ENCODE measurements at places on chromosomes 7 and 10. TPM values are rescaled to one million over a fixed set of nuclear protein-coding genes. Genes with fewer than 3 reads are reported as not detected.
A peak's percentile ranks its signal among the peaks of the same experiment; 100 is the strongest.

Gene VPS37D
- total RNA-seq: 10.1 TPM

- peak; percentile 34 for DNase-seq
Measured at GRCh38 chr7:129824291-129825208, 128.2 kb downstream of the UBE2H start.

Gene COL1A2
- total RNA-seq: 19,645 TPM

Gene SRI
- total RNA-seq: 50.8 TPM

Gene PGAM2
- not detected for total RNA-seq

GRCh38 chr10:43479275-43479674 is 42.4 kb downstream of the ZNF487 start:
- no peak for DNase-seq

Gene RNF133
- total RNA-seq: 1.4 TPM

Gene ZMIZ1
- 20.5 TPM for total RNA-seq

Gene SFXN2
- 9.4 TPM for total RNA-seq

Gene MEOX2
- 6.5 TPM for total RNA-seq

- DNase-seq: peak; percentile 50
Measured at GRCh38 chr10:133260895-133261725, 15.6 kb downstream of the ADAM8 start.

GRCh38 chr7:138167222-138167621 is 91.0 kb downstream of the AKR1D1 start:
- DNase-seq: no peak

Gene RP9
- total RNA-seq: not detected

- peak; percentile 28 for DNase-seq
Measured at GRCh38 chr7:69762821-69763352, 164.6 kb downstream of the AUTS2 start.

- no peak for DNase-seq
Measured at GRCh38 chr10:6763423-6763822, 183.3 kb upstream of the PRKCQ start.

DNA sequence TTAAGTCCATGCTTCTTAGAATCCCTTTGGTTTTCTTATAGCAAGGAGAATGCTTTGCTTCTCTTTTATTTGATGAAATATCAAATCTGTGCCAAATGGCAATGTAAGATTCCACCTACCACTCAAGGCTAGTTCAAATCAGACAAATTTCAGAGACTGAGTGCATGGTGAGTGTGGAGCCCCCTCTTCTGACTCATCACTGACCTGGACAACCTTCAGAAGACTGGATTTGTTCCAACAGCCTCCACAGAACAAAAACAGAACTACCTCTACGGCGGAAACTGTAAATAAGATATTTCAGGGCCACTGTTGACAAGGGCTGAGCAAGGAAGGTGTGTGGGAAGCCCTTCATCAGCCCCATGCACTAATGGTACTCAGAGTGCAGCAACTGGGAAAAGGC is 21.1 kb downstream of the NCAPG2 start:
- no peak for DNase-seq

DNA sequence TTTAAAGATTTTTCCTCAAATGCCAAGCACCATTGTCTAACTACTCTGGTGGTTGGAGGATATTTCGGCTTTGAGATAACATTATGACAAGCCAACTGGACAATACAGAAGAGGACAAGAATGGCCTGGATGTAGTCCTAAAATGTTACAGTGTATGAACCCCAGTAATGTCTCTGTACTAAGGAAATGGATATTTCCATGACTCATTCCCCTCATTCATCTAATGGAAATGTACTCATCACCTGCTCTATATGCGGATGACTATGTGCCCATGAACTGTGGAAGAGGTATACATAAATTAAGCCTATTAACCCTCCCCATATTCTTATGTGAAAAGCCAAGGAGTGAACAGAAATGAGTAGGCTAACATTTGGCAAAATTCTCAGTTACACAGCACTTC is 207.9 kb downstream of the CACNA2D1 start:
- no peak for DNase-seq

Gene PALD1
- 4.8 TPM for total RNA-seq

- DNase-seq: peak; percentile 93
Measured at GRCh38 chr7:76069238-76069638, 21.3 kb downstream of the MDH2 start.

DNA sequence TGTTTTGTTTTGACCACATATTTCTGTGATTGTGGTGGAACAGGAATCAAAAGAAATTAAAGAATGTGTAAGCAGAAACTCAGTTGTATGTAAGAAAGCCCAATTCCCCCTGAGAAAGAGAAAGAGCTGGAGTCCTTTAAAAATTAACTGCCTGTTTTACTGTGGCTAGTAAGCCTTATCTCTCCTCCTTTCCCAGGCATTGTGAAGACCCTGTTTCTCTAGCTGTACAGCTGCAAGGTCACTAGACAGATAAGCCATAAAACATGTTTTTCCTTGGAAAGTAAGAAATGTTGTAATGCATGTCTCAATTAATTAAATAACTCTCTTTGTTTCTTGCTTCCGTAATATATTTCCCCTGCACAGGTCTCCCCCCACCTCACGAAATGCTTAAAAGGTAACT is 53.5 kb downstream of the OR13A1 start:
- DNase-seq: no peak

GRCh38 chr7:73769481-73770001 is 529 bp downstream of the CLDN3 start:
- no peak for DNase-seq

DNA sequence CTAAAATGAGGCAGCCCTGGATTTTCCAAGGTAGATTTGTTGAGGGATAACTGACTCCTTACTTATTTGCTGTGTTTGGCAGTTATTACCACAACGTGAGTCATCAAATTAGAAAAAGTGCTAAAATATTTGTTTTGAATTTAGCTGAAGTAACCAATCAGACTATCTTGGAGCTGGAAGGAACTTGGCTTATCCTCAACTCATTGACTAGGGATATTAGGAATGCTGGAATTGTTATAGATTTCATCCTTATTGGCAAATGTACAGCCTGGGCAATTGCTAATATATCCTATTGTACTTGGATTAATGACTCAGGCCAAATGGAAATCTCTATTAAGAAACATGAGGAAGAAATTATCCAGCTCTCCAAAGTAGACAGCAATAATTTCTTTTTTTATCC is 1189.0 kb upstream of the LRRN3 start:
- DNase-seq: no peak

- peak; percentile 59 for DNase-seq
Measured at GRCh38 chr10:85927952-85928665, 438.5 kb downstream of the GRID1 start.

Gene SSC4D
- total RNA-seq: not detected

DNA sequence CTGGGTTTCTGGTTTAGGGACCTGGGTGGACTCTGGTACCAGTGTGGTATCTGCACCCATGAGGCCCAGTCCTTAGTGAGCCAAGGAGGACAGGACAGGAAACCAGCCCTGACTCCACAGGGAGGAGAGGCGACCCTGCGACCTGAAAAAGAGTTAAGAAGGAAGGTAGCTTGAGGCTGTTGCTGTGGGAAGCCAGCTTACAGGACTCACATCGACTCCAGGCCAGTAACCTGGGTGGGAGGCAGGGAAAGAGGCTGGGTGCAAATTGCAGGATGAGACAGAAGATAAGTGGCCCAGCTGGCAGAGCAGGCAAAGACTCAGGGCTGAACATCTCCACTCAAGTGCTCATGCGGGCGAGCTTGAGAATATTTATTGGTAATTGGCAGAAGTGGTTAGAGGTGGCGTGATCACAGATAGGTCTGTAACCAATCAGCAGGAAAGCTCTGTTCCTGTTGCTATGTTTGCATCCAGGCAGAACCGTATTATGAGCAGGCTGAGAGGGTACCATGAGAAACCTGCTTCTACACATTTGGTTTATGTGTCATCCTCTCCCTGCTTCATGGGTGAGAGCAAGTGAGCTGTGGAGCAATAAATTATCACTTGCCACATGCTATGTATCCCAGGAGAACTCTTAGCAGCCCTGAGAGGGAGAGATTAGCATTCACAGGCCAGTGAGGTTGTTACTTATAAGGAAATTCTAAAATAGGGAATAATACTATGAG is 11.0 kb downstream of the TLL2 start:
- DNase-seq: no peak

Gene CYP17A1
- 1.2 TPM for total RNA-seq

DNA sequence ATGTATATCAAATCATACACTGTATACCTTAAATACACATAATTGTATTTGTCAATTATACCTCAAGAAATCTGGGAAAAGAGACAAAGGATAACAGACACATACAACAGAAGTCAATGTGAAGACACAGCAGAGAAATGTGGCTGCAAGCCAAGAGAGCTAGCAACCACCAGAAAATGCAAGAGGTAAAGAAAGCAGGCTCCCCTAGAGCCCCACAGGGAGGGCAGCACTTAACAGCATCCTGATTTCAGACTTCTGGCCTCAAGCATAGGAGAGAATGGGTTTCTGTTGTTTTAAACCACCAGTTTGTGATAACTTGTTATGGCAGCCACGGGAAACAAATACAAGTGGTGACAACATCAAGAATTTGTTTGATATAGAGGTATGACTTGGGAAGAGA is 1197.2 kb downstream of the SORCS1 start:
- DNase-seq: no peak

Gene CHST15
- 12.5 TPM for total RNA-seq

GRCh38 chr7:66631471-66631870 is 2.8 kb downstream of the KCTD7 start:
- DNase-seq: no peak

DNA sequence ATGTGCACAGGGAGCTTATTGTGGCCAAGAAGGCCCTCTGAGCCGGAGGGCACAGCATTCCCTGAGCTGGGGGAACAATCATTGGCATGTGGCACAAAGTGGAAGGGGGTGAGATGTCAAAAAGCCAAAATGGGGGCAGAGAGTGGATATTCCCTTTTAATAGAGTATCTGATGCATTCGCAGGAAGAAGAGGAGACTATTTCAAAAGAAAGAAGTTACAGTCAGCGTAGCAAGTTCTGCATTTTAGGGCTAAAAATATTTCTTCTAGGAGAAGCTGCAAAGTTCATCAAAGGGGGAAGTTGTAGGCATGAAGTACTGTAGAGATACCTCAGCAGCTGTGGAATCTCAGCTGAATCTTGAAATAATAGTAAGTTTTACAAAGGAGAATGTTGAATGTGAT is 136.0 kb upstream of the WDR11 start:
- peak; percentile 40 for DNase-seq

DNA sequence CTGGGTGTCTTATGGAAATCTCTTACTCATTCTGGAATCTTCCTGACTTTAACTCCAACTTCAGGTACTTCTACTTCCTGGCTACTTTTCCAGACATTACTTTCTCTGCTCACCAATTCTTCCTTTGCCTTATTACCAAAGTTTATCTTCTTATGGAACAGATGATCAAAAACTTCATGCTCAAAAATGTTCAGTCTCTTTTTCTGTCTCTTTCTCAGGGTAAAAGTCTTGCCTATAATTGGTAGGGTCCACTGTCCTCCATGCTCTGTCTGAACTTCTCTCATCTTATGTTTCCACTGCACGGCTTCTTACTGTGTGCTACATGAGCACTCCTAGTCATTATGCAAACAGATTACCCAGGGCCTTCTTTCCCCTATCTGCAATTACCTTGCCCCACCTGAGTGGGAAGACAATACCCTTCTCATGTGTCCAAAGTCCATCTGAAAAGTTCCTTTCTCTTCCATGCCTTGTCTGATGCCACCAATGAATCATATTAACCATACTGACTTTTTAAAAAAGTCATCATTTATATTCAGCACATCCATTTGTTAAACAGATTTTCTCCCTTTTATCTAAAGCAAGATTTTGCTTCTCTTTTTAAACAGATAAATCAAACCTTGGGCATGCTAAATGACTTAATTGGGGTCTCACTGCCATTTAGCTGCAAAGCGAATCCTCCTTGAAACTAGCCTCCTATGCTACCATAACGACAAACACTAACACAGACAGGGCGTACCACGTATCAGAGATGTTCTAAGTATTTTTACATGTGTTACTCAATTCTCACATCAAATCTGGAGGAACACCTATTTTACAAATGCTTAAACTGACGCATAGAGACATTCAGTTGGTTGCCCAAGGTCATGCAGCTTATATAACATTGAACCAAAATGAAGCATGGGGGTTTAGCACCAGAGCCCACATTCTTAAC is 48.8 kb downstream of the SEMA3C start:
- no peak for DNase-seq

DNA sequence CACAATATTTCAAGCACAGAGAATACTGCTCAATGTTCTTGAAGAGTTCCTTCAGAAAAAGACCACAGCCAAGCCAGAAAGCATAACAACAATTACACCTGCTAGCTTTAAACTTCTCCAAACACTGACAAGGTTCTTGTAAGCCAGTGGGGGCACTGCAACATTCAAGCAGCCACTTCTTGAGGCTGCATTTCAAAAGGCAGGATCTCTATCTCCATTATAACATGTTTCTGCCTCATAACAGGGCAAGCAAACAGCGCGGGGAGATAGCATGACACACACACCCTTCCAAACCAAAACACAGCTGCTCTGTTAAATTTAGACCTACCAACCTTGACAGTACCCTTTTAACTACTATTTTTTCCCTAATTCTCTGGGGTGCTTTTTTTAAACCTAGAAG is 30.8 kb downstream of the CHCHD3 start:
- DNase-seq: no peak

Gene ADRB1
- total RNA-seq: 0.72 TPM

- DNase-seq: no peak
Measured at GRCh38 chr10:49739426-49739825, 22.7 kb downstream of the OGDHL start.

DNA sequence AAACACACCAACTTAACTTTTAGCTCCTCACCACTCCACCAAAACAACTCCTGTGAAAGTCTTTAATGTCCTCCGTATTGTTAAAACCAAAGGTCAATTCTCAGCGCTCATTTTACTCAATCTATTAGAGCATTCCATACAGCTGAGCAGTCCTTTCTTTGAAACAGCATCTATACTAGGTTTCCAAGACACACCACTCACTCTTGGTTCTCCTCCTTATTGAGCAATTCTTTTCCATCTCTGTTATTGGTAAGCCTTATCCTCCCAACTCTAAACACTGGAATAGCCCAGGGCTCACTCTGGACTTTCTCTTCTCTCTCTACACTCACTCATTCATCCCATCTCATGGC is 34.9 kb downstream of the COA1 start:
- DNase-seq: no peak
